ENCODE measurements at places on chromosomes 1 and 21. TPM values are rescaled to one million over a fixed set of nuclear protein-coding genes. Genes with fewer than 3 reads are reported as not detected.

Gene NDC1
- total RNA-seq = 5.7 TPM

GRCh38 chr1:185674201-185674600, 60.0 kb upstream of the HMCN1 start:
- no peak overlapping the region for H3K4me3 ChIP-seq
- no peaks in the 10 kb centered on the region for H3K36me3 ChIP-seq
- H3K27ac ChIP-seq = peak overlapping the region; percentile 48

Gene PLXNA2
- 25.8 TPM for total RNA-seq

GRCh38 chr1:235503403-235504121, 690 bp downstream of the B3GALNT2 start:
- H3K4me1 ChIP-seq = no peaks in the 10 kb centered on the region
- no peaks in the 10 kb centered on the region for H3K27me3 ChIP-seq
- H3K4me3 ChIP-seq = peak overlapping the region; percentile 81
- peak overlapping the region; percentile 91 for H3K27ac ChIP-seq
- no peaks in the 10 kb centered on the region for H3K36me3 ChIP-seq

GRCh38 chr1:215529111-215529510, 38.0 kb upstream of the KCTD3 start:
- DNase-seq = no peak
- H3K4me1 ChIP-seq = no peaks in the 10 kb centered on the region
- H3K4me3 ChIP-seq = no peak overlapping the region
- no peak overlapping the region for H3K27ac ChIP-seq
- peaks cover 16% of the 10 kb centered on the region for H3K27me3 ChIP-seq

- no peak overlapping the region for H3K4me3 ChIP-seq
- DNase-seq = no peak
- H3K27me3 ChIP-seq = no peaks in the 10 kb centered on the region
- H3K36me3 ChIP-seq = no peaks in the 10 kb centered on the region
These were observed 70.3 kb upstream of the KCNK1 start for GRCh38 chr1:233543338-233544255.

DNA sequence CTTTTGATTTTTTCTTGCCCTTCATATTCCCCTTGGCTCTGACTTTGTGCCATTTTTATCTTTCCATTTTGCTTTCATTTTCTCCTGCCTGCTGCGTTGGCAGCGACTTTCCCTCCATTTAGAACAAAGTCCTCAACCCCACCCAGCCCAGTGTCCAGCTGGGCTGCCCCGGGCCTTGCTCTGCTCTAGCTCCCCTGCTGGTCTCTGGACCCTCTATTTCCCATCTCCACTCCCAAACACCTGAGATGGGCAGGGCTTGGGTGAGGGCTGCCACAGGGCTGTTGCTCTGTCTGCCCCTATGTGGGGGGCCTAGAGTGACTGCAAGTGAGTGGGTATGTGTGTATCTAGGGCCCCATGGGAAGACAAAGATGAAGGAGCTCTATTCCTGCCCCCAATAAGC, 7.3 kb upstream of the ADAM15 start:
- no peaks in the 10 kb centered on the region for H3K27me3 ChIP-seq
- H3K4me3 ChIP-seq = no peak overlapping the region
- H3K36me3 ChIP-seq = no peaks in the 10 kb centered on the region
- no peak for DNase-seq
- peak overlapping the region; percentile 57 for H3K27ac ChIP-seq
- peaks cover 14% of the 10 kb centered on the region for H3K4me1 ChIP-seq

DNA sequence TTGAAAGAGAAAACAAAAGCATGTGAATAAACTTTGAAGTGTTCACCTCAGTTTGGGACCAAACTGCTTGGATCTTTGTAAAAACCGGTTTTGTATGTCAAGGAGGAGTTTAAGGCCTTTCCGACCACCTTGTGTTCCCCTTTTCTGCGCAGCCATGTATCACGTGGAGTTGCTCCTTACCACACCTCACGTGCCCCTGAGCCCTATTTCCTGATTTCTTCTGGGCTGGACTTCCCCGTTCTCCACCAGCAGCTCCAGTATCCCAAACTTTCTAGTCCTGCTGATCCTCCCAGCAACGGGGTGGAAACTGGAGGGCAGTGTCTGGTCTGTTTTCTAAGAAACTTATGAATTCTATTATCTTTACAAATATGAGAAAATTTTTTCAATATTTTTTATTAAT, 1.6 kb upstream of the SH3D21 start:
- H3K27me3 ChIP-seq = no peaks in the 10 kb centered on the region
- peaks cover 20% of the 10 kb centered on the region for H3K4me1 ChIP-seq
- DNase-seq = no peak
- H3K27ac ChIP-seq = no peak overlapping the region

- no peak for DNase-seq
- H3K36me3 ChIP-seq = no peaks in the 10 kb centered on the region
- H3K27me3 ChIP-seq = no peaks in the 10 kb centered on the region
- H3K4me1 ChIP-seq = peaks cover 59% of the 10 kb centered on the region
- H3K4me3 ChIP-seq = no peak overlapping the region
- peak overlapping the region; percentile 71 for H3K27ac ChIP-seq
These were observed 63.8 kb upstream of the ARHGAP29 start for GRCh38 chr1:94301186-94301585.

DNA sequence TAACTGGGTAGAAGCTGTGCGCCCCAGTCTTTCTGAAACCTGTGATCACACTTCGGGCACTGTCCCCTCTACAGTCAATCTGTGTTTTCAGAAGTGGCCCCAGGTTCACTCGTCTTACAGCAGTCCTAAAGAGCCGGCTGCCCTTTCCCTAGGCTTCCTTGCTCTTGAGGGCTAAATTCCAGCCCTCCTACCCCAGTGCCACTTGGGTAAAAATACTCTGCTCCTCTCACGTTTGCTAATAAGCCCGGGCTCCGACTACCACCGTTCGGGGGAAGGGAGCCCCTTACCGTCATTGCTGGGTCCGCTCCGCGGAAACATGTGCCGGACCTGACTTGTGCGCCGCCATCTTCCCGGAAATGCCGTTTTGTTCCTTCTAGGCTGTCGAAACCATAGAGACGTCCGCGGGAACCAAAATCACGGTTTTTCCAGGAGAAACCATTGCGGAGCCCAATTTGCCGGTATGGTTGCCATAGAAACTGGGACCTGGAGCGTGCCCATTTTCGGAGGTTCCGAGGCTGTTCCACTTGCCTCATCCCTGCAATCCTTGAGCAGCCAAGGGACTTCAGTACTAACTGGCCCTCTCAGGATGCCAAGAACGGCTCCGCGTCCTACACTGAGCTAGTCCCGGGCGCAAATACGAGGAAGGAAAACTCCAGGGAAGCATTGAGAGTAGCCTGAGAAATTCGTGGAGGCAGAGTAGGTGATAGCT, at the start of gene GPATCH4:
GPATCH4 (minus strand) TSS at position 358 of the 709 bp plus-strand sequence.
- H3K36me3 ChIP-seq = peaks cover 6% of the 10 kb centered on the region
- peak within 1 kb of the TSS; percentile 55 for H3K4me3 ChIP-seq
- peak within 1 kb of the TSS; percentile 57 for H3K27ac ChIP-seq

DNA sequence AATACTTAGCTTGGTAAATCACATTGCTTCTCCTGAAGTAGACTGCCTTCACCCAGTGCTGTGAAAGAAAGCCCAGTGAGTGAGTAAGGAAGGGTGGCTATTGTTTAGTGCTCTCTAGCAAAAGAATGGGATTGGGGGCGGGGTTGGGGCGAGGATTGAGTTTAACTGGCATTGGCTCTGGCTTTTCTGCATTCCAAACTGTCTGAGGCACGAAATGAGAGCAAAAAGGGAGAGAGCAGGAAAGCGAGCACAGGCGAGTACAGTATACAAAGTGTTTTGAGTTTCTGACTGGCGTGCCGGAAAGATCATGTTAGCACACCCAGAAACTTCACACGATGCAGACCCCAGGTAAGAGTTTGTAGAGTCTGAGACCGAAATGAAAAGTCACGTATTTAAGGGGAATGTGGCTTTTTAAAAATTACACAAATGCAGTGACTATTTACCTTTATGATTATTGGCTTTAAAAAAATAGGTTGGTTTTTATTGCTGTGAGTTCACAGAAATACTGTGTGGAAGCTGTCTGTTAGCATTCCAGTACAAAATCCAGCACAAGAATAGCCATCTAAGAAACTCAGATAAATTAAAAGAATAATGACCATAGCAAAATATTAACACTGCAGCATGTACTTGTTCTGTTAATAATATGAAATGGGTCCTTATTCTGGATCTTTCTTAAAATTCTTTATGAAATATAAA, 155.4 kb downstream of the CLEC20A start:
- H3K27ac ChIP-seq = peak overlapping the region; percentile 88
- peak overlapping the region; percentile 46 for H3K4me3 ChIP-seq
- H3K27me3 ChIP-seq = no peaks in the 10 kb centered on the region
- H3K36me3 ChIP-seq = no peaks in the 10 kb centered on the region
- H3K4me1 ChIP-seq = peaks cover 83% of the 10 kb centered on the region
- DNase-seq = peak; percentile 28
